ENCODE measurements at places on chromosomes 2 and 18. TPM values are rescaled to one million over a fixed set of nuclear protein-coding genes. Genes with fewer than 3 reads are reported as not detected.

Gene GRB14
- 1.6 TPM for total RNA-seq

Gene LOXHD1
- total RNA-seq, result 0.15 TPM

GRCh38 chr2:57598551-57598950 lies 448.1 kb upstream of the VRK2 start:
- DNase-seq, result no peak

GRCh38 chr2:162123806-162124758 lies 28.0 kb downstream of the GCG start:
- no peak for DNase-seq

DNA sequence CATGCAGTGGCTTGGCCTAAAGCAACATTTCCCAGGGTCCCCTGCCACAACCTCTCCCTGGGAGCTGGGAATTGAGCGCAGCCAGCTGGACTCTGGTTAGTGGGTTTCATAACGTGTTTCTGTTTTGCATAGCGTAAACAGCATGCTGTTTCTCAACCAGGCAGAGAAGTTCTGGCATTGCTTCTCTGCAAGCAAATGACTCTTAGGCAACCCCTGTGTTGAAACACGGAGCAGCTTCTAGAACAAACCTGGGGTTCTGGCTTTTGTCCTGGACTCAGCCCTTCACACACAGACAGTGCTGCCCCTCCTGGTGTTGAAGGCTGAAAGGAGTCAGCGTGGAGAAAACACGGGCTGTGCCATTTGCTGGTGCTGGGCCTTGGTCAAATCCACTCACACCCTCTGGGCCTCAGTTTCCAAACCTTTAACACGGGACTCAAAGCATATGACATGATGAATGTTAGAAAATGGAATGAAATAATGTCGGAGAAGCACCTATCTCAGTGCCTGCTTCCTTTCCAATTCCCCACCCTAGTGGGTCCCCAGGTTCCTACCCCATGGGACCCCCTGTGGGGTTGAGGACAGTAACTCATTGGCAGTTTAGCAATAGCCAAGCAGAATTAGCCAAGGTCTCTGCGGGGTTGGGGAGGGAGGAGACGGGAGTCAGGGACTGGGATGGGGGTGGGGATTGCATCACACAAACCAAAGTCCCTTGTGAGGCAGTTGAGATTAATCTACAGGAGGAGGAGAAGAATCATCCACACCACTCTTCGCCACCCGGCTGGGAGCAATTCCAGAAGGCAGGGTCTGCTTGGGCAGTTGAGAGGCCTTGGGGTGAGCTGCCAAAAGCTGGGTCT lies 30.2 kb upstream of the IL1R2 start:
- DNase-seq, result peak; percentile 82

- DNase-seq, result no peak
These were observed 1.8 kb downstream of the TLK1 start for GRCh38 chr2:171158790-171159371.

All from left colon (tissue), 2 donors.